ENCODE measurements at places on chromosomes 3 and 15.

DNA sequence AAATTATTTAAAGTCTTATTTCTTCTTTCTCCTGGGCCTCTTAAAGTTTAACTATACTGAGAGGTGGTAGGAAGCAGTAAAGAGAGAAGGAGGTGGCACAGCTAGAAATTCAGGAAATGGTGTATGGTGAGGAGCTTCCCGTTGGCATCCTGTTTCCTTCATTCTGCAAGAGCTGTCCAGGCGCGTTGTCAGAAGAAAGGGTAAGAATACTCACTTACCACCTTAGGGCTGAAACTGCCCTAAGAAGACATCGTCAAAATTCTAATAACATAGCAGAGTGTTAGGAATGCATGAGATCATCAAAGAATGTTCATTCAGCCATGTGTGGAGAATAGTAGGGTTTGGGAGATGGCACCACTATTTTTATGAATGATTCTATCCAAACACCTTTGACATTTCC lies 699.6 kb downstream of the MCTP2 start:
- no peak for DNase-seq

DNA sequence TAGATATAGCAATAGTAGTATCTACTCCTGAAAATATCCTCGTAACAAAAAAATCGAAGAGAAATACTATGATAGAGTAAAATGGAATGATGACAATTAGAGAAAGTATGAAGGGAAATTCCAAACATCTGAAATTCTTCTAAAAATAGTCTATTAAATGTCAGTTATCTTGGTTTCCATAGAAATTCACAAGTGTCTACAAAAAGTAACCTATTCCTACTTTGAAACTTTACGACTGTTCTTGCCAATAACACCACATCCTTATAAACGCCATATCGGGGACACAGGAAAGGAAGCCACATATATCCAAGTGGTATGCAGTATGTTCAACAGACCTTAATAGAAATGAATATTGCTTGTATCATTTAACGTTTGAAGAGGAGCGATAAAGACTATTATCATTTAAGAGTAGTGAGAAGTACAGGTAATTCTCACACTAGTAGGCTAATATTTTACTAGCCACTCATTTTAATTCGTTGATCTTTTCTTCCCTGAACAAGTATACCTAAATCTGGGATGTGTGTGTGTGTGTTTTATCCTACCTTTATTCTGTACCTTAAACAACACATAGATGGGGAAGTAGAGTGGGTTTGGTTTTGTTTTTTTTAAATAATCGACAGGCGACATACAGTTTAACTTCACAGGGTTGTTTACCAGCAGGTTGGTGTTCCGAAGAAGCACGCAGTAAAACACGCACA lies 1.2 kb downstream of the GPR176 start:
- peak; percentile 92 for DNase-seq

DNA sequence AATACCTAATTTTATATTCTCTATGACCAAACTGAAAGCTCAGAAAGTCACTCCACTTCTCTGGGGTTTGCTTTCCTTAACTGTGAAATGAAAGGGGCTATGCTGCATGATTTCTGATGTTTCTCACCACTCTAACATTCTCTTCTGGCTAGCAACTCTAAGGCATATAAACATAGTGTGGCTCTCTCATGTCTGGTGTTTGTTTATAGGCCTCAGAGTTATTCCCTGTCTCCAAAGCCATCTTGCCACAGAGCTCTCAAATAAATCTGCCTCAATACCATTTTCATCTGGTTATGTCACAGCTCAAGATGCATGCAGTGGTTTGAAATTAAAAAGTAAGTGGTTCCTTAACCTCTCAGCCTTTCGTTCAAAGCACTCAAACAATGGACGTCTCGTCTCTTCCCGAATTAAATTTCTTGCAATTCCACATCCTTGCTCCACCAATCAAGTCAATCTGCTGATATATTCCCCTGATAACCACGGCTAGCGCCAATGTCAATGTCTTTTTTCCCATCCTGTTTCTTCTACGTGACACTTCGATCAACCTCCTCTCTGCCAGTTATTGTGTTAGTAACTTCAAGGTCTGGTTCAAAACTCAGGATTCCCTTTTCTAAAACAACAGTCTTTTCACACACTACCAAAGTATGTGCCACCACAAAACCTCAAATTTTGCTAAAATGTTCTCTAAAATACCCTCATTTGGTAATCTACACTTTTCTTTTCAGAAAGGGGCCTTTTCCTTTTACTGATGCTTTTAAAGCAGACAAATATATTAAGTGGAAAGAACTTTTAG lies 16.0 kb downstream of the TOMM70 start:
- DNase-seq: peak; percentile 38

DNA sequence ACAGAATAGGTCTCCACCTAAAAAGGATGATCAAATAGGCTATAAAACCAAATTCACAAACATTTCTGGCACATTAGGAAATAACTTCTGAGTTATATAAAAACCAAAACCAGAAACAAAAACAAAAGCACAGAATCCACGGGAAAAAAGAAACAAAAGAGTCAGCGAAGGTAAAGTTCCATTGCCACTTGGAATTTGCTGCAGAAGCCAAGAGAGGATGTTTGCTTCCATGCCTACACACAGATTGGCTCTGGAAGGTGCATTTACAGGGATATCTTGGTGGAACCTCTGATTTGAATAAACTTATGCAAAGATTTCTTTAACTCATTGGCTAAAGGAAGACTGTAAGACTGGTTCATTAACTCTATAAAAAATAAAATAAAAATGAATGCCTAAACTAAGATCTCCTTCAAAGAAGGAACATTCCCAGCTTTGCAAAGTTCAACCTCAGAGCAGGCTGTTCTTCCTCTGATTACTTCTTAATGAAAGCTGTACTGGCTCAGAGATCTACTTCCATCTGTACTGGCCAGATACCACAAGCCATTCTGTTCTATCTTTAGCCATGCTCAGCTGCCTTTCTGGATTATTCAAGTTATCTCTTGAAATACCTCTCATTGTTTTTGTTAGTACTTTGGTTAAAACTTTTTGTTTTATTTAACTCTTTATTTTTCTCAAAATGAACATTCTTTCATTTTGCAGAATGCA lies 537.5 kb upstream of the CCDC54 start:
- DNase-seq: no peak

GRCh38 chr3:60250206-60250605 lies 1001.0 kb downstream of the FHIT start:
- DNase-seq: peak; percentile 22

DNA sequence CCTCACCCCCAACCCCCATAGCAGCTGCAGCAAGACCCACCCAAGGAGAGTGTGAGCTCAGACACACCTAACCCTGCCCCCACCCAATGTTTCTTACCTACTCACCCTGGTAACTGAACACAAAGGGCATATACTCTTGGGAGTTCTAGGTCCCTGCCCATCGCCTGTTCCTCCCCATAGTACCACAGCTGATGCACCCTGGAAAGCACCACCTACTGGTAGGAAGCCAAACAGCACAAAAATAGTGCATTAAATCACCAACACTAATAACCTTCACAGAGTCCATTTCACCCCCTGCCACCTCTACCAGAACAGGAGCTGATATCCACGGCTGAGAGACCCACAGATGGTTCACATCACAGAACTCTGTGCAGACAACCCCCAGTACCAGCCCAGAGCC lies 245.2 kb downstream of the EFHB start:
- DNase-seq: no peak

- no peak for DNase-seq
Measured at GRCh38 chr3:135558150-135558783, 407.3 kb upstream of the PPP2R3A start.

DNA sequence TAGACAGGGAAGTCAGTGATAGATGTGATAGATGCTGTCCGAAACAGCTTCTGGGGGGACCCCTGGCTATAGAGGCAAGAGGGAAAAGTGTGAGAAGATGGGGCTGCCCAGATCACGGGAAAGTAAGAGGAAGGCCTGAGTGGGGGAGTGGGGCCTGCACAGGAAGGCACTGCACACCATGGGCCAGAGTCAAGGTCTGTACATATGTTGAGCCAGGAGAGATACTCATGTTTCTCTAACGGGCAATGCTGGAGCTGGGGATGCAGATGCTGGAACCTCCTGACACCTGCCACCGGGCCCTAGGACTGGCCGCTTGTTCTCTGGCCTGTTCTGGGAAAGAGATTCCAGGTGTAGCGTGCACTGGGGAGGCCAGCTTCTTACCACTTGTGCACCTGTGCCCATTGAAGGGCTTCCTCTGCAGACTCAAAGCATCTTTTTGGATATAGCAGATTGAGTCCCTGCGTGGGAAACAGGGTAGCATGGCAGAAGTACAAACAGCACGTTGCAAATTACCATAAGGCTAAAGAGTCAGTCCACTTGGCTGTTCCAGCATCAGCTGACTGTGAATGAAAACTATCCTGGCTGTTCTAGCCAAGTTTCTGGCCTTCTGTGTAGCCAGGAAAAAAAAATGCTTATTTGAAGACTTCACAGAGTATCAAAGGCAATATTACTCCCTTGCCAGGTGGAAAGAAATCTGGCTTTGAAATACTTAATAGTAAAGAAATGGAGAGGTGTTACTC lies 77.1 kb upstream of the GSK3B start:
- no peak for DNase-seq

DNA sequence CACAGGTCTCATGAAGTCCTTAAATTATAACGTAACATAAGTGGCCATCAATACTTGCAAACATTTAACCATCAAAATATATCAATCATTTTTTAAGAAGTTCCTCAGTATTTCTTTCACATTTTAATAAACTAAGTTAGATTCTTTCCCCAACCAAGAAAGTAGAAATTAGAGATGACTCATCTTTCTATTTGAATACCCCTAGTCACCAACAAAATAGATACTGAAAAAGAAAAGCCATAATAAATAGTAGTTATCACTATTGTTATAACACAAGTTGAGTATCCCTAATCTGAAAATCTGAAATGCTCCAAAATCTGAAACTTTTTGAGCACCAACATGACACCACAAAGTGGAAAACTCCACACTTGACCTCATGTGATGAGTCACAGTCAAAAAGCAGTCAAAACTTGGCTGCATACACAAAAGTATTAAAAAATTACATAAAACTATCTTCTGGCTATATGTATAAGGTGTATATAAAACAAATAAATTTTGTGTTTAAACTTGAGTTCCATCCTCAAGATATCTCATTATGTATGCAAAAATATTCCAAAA lies 3.7 kb downstream of the SHQ1 start:
- DNase-seq: no peak

- DNase-seq: no peak
Measured at GRCh38 chr3:106302451-106303221, 433.8 kb upstream of the CBLB start.

All from fibroblast of skin of scalp (primary cell).